ENCODE measurements at places on chromosomes 3 and 15. TPM values are rescaled to one million over a fixed set of nuclear protein-coding genes. Genes with fewer than 3 reads are reported as not detected.

- DNase-seq: no peak
These were observed 173.7 kb upstream of the SLC2A2 start for GRCh38 chr3:171200052-171200749.

GRCh38 chr3:32487781-32488473 is 14.7 kb downstream of the CMTM6 start:
- no peak for DNase-seq

Gene ATP6V1A
- 104 TPM for total RNA-seq

GRCh38 chr3:107990926-107991325 is 99.9 kb downstream of the CD47 start:
- DNase-seq: no peak

- DNase-seq: no peak
These were observed 72.4 kb upstream of the FOXB1 start for GRCh38 chr15:59931646-59932261.

DNA sequence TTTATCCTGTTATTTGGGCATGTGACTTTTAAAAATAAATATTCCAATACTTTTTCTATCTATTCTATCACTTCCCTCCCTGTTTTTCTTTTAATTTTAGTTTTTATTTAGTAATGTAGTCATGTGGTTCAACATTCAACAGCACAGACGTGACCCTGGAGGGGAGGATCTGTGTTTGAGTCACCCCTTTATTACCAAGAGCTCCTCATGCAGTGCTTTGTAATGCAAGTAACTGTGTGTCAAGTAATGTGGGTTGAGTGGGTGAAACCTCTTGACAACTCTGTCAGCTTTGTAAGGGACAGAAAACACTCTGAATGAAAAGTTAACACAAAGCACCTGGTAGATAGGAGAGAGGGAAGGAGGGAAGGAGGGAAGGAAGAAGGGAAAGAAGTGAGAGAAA is 89.7 kb upstream of the FGF12 start:
- DNase-seq: no peak
